ENCODE measurements at places on chromosomes 6 and 20.

GRCh38 chr20:34713194-34713943 is 9.2 kb downstream of the TP53INP2 start:
- H3K27ac ChIP-seq = peak overlapping the region; percentile 24
- peak; percentile 67 for DNase-seq
- no peak overlapping the region for H3K4me3 ChIP-seq
- no peaks in the 10 kb centered on the region for H3K27me3 ChIP-seq

DNA sequence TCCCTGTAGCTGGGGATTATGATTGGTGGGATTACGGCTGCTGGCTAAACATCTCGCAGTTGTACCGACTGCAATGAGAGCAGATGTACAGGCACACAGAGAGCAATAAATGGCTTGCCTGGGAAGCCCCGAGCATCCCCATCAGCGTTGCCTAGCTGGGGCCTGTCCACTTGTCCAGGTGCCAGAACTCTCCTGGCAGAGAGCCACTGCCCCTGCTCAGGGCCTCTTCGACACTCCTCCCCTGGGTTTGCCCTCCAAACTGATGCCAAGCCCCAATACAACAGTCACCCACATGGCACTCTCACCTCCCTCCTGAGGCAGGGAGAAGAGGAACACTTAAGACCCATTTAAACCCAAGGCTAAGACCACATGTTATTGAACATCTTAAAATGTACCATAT is 715.1 kb downstream of the PTPRT start:
- DNase-seq = no peak
- no peak overlapping the region for H3K4me3 ChIP-seq
- H3K36me3 ChIP-seq = no peaks in the 10 kb centered on the region
- H3K4me1 ChIP-seq = no peaks in the 10 kb centered on the region

- DNase-seq = no peak
- no peaks in the 10 kb centered on the region for H3K27me3 ChIP-seq
- no peak overlapping the region for H3K4me3 ChIP-seq
- no peak overlapping the region for H3K27ac ChIP-seq
- H3K36me3 ChIP-seq = no peaks in the 10 kb centered on the region
These were observed 279.8 kb downstream of the EPHA7 start for GRCh38 chr6:93139408-93140081.

DNA sequence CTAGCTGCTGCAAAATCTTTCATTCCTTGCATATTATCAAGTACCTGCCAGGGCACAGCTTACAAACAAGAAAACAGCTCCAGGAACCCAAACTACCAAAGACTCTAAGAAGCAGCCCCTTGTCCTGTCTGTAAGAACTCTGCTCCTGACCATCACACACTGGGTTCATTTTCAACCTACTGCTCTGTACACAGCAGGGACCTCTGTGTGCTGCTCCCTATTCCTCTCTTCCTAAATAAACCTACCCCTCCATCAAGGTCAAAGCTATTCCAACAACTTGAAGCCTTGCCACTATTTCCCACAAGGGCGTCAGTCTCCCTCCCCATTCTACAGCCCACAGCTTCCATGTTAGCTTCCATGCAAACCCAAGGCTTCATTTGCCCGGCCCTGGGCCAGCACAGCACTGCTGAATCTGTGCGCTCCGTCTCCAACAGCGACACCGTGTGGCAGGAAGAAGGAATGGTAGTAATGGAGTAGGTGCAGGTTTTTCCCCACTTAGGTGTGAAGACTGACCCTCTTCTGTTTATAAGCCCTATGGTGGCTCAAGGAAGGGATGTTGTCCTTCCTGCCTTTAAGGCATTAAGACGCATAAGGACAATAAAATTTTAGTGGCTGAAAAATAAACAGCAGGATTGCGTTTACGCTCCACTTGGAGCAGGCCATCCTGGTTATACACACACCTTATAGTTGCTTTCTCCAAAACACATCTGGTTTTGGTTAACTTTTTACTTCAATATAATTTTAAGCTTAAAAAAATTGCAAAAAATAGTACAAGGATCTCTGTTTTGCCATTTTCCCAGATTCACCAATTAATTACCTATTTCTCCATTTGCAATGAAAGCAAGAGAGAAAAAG is 115.2 kb upstream of the NXT1 start:
- H3K4me1 ChIP-seq = peaks cover 12% of the 10 kb centered on the region
- peak; percentile 52 for DNase-seq
- peaks cover 8% of the 10 kb centered on the region for H3K27me3 ChIP-seq
- H3K36me3 ChIP-seq = no peaks in the 10 kb centered on the region
- H3K4me3 ChIP-seq = no peak overlapping the region

- no peak overlapping the region for H3K4me3 ChIP-seq
- H3K36me3 ChIP-seq = no peaks in the 10 kb centered on the region
- no peak overlapping the region for H3K27ac ChIP-seq
- no peaks in the 10 kb centered on the region for H3K27me3 ChIP-seq
- H3K4me1 ChIP-seq = no peaks in the 10 kb centered on the region
These were observed 7.4 kb downstream of the CNBD2 start for GRCh38 chr20:35975576-35976373.
